Dermis blood vessel endothelial cell (primary cell): ENCODE measurements at places on chromosomes 6 and 20. TPM values are rescaled to one million over a fixed set of nuclear protein-coding genes. Genes with fewer than 3 reads are reported as not detected.

The NKAIN4 gene
- total RNA-seq, result not detected in 2 replicates

The ZC3H12D gene
- 0.17 and 0.23 TPM in 2 replicates for total RNA-seq

The LY6G6C gene
- not detected in 2 replicates for total RNA-seq

The HLA-DRB1 gene
- total RNA-seq, result 0.17 TPM in 1 of 2 replicates, not detected in the other

DNA sequence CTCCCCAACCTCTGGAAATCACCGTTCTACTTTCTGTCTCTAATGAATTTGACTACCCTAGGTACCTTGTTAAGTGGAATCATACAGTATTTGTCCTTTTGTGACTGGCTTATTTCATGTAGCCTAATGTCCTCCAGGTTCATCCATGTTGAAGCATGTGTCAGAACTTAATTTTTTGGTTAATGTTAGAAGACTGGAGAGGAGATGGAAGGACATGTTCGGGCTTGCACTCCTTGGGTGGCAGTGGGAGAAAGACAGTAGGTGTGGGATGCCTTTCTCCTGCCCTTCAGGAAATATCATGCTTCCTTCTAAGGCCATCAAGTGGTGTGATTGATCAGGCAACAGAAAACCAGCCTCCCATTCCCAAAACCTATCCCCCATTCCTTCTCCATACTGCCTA, 61.1 kb upstream of the RNF144B start:
- DNase-seq, result no peak

DNA sequence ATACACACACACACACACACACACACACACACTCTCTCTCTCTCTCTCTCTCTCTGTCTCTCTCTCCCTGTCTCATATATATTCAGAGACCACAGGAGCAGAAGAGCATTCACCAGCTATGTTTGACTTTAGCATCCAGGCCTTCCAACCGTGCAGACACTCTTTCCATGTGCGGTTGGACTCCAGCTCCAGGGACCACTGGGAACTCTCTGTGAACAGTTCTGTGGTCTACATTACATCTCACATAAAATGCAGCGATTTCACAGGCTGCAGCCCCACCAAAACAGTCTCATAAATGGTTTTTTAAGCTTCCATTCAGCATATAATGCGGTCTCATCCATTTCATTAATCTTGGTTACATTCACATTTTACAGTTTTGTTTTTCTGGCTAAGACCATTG, 508.4 kb upstream of the SULF2 start:
- no peak for DNase-seq

GRCh38 chr6:156729248-156729647, 47.9 kb upstream of the ARID1B start:
- no peak for DNase-seq

DNA sequence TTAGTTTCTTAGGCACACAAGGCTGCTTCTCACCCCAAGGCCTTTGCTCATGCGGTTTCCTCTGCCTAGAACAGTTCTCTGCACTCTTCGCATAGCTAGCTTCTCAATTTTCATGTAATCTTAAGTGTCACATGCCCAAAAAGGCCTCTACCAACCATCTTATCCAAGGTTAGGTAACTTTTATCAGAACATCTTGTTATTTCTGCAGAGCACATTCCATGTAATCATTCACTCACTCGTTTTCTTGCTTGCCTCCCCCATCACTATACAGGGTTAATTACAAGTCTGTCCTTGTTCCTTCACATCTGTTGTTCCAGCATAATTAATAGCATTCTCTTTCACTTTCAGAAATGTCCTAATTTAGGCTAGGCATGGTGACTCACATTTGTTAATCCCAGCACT, 53.8 kb downstream of the NCOA6 start:
- no peak for DNase-seq

DNA sequence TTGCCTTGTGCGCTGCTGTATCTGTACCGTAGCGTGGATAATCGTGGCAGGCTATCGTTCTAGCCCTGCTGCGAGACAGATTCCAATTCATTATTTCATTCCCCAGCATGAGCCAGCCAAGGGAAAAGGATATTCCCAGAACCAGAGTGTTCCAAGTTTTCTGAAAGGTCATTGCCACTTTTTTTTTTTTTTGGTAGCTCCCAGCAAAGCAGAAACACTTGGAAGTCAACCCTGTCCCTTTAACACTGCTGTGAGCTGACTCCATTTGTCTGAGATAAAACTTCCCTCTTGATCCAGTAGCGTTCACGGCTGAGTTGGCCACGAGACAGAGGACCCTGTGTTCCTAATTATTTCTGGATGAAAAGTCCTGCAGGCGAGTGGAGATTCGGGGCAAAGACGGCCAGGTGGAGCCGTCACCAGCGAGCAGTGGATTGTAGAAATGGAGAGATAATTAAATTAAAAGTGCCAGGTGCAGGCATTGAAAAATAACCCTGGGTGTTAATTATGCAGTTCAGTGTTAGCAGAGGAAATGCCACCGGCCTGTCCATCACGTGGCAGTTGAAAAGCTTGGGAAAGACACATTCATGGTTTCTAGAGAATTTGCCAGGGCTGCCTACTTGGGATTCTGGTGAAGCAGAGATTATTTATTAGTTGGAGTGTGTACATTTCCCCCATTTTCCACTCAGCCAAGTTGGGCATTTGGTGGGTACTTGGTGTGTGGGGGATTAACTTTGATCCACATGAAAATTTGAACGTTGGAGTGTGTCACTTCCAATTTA, 164.2 kb downstream of the SLC24A3 start:
- no peak for DNase-seq

- DNase-seq, result no peak
These were observed 20.9 kb downstream of the IGF2R start for GRCh38 chr6:159989492-159990480.

DNA sequence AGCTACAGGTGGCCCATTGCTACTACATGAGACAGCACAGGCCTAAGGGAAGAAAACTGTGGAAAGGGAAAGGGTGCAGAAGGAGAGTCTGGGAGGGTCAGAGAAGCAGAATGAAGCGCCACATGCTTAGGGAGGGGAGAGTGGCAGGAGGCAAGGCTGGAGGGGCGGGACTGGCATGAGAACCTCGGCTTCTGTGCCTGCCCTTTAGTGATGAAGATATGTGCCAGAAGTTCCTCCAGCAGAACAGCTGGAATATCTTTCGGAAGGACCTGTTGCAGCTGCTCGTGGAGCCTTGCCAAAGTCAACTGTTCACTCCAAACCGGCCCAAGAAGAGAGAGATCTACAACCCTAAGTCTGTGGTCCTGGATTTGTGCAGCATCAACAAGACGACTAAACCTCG, 61.8 kb downstream of the CNBD2 start:
- DNase-seq, result no peak

GRCh38 chr6:13303668-13304017, 24.7 kb downstream of the TBC1D7 start:
- DNase-seq, result peak; percentile 83

DNA sequence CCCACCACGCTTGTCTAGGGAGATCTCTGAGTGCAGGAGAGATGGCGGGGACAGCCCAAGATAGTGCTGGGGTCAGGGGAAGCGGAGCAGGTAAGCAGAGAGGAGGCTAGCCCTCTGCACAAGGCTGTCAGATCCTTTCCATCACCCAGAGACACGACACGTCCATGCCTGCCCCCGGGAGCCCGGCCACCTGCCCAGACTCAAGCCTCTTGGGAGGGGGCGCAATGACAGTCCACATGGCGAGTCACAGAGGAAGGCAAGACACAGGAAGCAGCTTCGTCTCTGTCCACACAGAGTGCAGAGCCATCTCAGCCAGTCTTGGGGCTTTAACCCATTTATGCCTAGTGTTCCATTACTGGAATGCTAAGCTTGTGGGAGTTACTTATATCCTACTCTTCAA, 78.4 kb downstream of the PREX1 start:
- DNase-seq, result no peak

DNA sequence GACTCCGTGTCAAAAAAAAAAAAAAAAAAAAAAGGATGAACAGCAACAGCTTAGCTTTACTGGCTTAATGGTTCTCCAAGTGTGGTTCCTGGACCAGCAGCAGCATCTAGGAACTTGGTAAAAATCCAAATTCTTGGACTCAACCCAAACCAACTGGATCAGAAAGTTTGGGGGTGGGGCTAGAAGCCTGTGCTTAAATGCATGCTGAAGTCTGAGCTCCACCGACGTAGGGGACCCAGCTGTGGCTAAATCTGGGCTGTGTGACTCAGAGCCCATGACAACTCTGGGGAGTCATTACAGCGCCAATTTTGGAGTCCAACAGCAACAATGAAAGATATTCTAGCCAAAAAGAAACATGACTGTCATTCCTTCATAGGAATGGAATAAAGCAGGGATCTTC, 13.6 kb upstream of the CHD6 start:
- no peak for DNase-seq

DNA sequence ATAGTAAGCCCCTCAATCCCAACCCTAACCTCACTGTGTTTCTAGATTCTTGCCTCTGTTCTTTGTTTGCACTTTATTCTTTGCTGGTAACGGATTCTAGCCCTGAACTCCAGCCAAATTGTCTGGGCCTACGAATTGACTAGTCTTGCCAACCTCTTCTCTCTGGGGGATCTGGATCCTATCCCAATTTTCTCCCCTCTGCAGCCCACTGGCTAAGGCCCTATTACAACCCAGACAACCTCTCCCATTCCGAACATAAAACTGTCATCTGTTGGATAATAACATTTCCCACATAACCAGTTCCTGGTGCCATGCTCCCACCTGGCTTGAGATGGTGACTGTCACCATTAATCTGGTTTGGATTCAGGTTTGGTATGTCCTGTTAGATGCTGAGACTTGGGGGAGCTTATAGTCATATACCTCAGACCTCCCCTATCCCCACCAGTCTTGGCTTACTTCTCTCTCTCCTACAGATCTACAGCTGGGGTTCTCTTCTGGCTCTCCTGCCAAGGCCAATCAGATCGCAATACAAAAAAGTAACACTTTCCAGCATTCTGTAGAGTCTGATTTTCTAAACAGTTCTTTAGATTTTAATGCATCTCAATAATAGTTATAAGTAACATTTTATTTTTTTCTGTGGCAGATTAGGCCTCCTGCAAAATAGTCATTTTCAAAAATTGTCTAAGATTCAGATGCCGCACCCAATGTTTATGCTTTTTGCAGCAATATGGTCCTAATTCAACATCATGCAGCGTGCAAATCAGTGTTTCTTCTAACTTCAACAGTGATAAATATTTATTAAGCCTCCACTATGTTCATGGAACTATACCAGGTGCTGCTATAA, 29.8 kb upstream of the AHI1 start:
- DNase-seq, result no peak

- peak; percentile 28 for DNase-seq
These were observed 9.8 kb upstream of the MAPK13 start for GRCh38 chr6:36120539-36120938.

GRCh38 chr6:106223300-106223930, 102.1 kb downstream of the ATG5 start:
- peak; percentile 86 for DNase-seq

GRCh38 chr6:234706-235372, 57.4 kb upstream of the DUSP22 start:
- DNase-seq, result no peak
